ENCODE measurements at places on chromosomes 16 and 17. TPM values are rescaled to one million over a fixed set of nuclear protein-coding genes. Genes with fewer than 3 reads are reported as not detected.

DNA sequence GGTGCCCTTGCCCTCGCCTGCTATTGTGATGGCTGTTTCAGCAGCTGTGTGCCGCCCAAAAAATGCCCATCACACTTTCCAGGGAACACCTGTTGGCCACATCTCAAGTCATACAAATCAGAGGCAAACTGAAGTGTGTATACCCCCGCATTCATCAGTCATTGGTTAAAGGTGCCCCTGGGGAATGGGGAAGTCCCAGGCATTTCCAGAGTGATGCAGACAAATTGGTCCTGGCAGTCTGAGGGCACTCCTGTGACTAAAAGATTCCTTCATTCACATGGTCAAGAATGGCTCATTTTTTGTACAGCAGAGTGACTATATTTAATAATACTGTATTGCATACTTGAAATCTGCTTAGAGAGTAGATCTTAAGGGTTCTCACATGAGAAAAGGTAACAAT lies 102.9 kb upstream of the TMEM97 start:
- H3K27ac ChIP-seq, result no peak overlapping the region
- no peaks in the 10 kb centered on the region for H3K27me3 ChIP-seq
- no peaks in the 10 kb centered on the region for H3K4me1 ChIP-seq
- DNase-seq, result no peak
- H3K4me3 ChIP-seq, result no peak overlapping the region

CHD9NB gene
- 8.2 TPM for total RNA-seq

DNA sequence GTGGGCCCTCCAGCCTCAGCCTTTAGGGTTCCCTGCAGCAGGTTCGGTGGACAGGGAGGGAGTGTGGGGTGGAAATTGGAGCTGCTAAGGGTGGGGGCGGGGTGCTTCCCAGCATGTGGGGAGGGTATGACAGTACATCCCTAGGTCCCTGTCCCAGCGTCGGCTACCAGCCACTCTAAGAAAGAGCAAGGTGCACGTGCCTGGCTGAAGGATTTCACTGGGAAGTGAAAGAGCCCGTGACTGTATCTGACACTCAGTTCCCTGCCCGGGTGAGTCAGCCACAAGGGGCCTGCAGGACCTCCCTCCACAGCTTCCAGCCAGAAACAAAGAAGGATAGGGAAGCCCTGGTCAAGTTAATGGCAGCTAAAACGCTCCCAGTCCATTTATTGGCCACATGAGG lies 4.1 kb downstream of the SNRNP25 start:
- no peaks in the 10 kb centered on the region for H3K27me3 ChIP-seq
- H3K36me3 ChIP-seq, result peaks cover 76% of the 10 kb centered on the region
- DNase-seq, result no peak
- no peak overlapping the region for H3K27ac ChIP-seq
- no peak overlapping the region for H3K4me3 ChIP-seq

SCARF1 gene
- total RNA-seq, result 119 TPM

GRCh38 chr16:25078386-25078978 lies 33.1 kb upstream of the LCMT1 start:
- no peak for DNase-seq
- H3K4me3 ChIP-seq, result no peak overlapping the region
- no peaks in the 10 kb centered on the region for H3K4me1 ChIP-seq
- H3K27ac ChIP-seq, result no peak overlapping the region
- no peaks in the 10 kb centered on the region for H3K36me3 ChIP-seq
- H3K27me3 ChIP-seq, result no peaks in the 10 kb centered on the region

FGF11 gene
- not detected for total RNA-seq

RSL1D1 gene
- 85.3 TPM for total RNA-seq

GRCh38 chr16:4369007-4369733 lies 2.5 kb upstream of the VASN start:
- peaks cover 46% of the 10 kb centered on the region for H3K4me1 ChIP-seq
- peaks cover 33% of the 10 kb centered on the region for H3K36me3 ChIP-seq
- peak overlapping the region; percentile 89 for H3K27ac ChIP-seq
- no peaks in the 10 kb centered on the region for H3K27me3 ChIP-seq

MT1F gene
- 13.3 TPM for total RNA-seq

TNFRSF17 gene
- total RNA-seq, result not detected

TRIM25 gene
- 76.7 TPM for total RNA-seq

DNA sequence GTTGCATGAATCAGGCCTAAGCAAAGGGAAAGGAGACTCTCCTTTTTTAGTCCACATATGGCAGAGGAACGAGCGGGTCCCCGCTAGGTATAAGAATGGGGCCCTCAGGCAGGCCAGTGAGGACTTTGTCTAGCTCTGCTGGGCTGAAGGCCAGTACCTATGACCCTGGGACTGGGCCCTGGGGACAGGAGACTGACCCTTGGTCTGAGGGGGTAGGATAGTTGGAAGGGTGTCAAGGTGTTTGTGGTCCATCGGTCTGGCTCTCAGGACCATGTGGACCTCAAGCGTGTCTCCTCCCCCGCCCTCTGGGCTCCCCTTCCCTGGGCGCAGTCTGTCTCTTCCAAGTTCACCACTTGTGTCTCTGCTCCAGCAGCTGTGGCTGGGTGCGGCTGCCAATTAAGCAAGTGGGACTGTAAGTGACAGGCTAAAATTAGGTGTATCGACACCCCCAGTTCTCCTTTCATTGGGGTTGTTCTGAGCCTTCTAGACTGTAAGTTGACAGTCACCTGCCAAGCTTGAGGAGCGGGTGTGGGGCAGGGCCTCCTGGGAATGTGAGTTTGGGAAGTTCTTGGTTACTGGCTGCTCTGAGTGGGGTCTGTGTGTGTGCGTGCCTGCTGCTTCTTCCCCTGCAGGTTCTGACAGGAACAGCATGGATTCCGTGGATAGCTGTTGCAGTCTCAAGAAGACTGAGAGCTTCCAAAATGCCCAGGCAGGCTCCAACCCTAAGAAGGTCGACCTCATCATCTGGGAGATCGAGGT lies 24.5 kb downstream of the AKAP1 start:
- H3K4me3 ChIP-seq, result no peak overlapping the region
- peaks cover 59% of the 10 kb centered on the region for H3K36me3 ChIP-seq
- H3K27me3 ChIP-seq, result no peaks in the 10 kb centered on the region
- H3K27ac ChIP-seq, result no peak overlapping the region
- DNase-seq, result no peak
- peaks cover 43% of the 10 kb centered on the region for H3K4me1 ChIP-seq

DNA sequence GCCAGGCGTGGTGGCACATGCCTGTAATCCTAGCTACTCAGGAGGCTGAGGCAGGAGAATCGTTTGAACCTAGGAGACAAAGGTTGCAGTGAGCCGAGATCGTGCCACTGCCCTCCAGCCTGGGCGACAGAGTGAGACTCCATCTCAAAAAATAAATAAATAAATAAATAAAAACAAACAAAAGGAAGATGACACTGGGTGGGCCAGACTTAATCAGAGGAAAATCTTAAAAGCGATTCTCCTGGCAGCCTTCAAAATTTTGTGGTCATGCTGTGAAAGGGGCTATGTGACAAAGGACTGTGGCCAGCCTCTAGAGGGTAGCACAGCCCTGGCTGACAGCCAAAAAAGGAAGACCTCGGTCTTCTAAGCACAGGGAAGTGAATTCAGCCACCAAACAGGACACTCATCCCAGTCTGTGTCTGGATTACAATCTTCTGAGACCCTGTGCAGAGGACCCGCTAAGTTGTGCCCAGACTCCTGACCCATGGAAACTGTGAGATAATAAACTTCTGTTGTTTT lies 391.1 kb downstream of the CNTNAP4 start:
- H3K27me3 ChIP-seq, result no peaks in the 10 kb centered on the region
- H3K4me3 ChIP-seq, result no peak overlapping the region
- no peaks in the 10 kb centered on the region for H3K36me3 ChIP-seq
- H3K27ac ChIP-seq, result no peak overlapping the region
- DNase-seq, result no peak
- H3K4me1 ChIP-seq, result no peaks in the 10 kb centered on the region

GRCh38 chr16:28288114-28288513 lies 4.2 kb upstream of the SBK1 start:
- no peak overlapping the region for H3K27ac ChIP-seq
- H3K4me3 ChIP-seq, result no peak overlapping the region
- peaks cover 13% of the 10 kb centered on the region for H3K4me1 ChIP-seq
- peaks cover 17% of the 10 kb centered on the region for H3K27me3 ChIP-seq
- no peak for DNase-seq
- no peaks in the 10 kb centered on the region for H3K36me3 ChIP-seq

NKD1 gene
- 2.3 TPM for total RNA-seq

SGCA gene
- 89.3 TPM for total RNA-seq

GRCh38 chr17:8125947-8126490 lies 2.1 kb upstream of the HES7 start:
- peak overlapping the region; percentile 22 for H3K27ac ChIP-seq
- H3K4me3 ChIP-seq, result peak overlapping the region; percentile 72
- H3K27me3 ChIP-seq, result peaks cover 96% of the 10 kb centered on the region
- DNase-seq, result no peak

BAIAP3 gene
- 3.7 TPM for total RNA-seq

MT1M gene
- not detected for total RNA-seq

DNA sequence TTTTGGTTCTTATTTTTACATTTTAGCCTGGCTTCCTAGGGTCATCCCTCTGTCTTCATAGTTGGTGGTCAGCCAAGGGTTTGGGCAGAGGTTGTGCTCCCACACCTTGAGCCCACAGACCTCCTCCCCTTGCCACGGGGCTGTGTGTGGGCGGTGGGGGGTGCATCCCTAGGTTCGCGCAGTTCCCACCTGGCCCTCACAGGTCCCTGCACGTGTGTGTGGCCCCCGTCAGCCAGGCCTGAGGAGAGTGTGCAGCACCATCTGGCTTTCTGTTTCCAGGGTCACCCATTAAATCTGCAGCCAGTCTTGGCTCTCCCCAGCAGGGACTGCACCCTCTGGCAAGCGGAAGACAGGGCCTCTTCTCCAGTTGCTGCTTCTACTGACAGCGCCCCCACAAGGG lies 13.6 kb upstream of the OGFOD3 start:
- H3K4me3 ChIP-seq, result no peak overlapping the region
- peaks cover 63% of the 10 kb centered on the region for H3K36me3 ChIP-seq
- H3K27ac ChIP-seq, result no peak overlapping the region
- no peaks in the 10 kb centered on the region for H3K4me1 ChIP-seq
- no peak for DNase-seq

GRCh38 chr16:83338138-83338537 lies 469.6 kb upstream of the HSBP1 start:
- no peaks in the 10 kb centered on the region for H3K4me1 ChIP-seq
- no peak overlapping the region for H3K27ac ChIP-seq
- no peak for DNase-seq
- no peak overlapping the region for H3K4me3 ChIP-seq
- H3K27me3 ChIP-seq, result no peaks in the 10 kb centered on the region
- no peaks in the 10 kb centered on the region for H3K36me3 ChIP-seq

DNA sequence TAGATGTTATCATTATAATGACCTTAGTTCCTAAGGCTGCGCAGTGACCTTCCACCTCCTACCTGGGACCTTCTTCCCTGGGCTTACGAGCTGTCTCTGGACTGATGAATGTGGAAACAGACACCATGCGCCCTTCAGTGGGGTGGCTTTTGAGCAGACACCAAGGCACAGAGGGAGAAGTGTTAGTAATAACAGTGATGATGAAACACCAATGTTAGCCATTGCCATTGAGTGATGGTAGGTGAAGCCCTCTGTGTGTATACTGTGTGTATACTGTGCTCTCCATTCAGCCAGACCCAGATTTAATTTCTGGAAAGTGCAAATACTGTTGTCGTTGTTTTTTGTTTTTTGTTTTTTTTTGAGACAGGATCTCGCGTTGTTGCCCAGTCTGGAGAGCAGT lies 44.5 kb downstream of the CLEC16A start:
- DNase-seq, result no peak
- peaks cover 51% of the 10 kb centered on the region for H3K36me3 ChIP-seq
- H3K4me1 ChIP-seq, result peaks cover 6% of the 10 kb centered on the region
- no peaks in the 10 kb centered on the region for H3K27me3 ChIP-seq

DNA sequence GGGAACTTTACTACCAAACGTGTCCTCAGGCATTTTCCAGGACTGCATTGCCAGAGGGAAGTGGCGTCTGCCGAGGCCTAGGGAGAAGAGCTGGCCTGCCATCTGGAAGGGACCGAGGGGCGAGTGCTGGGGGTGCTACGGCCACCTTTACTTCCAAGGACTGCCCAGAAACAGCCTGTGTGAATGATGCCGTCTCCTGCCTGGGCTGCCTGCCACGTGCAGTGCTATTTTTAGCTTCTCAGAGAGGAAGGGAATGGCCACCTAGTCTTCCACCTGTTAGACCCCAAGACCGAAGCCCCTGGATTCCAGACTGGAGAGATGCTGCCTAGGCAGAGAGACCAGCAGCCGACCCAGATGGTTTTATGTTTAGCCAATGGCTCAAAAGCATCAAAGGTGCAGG lies 57.2 kb downstream of the VAC14 start:
- H3K4me3 ChIP-seq, result no peak overlapping the region
- no peak overlapping the region for H3K27ac ChIP-seq
- peaks cover 47% of the 10 kb centered on the region for H3K4me1 ChIP-seq
- no peaks in the 10 kb centered on the region for H3K27me3 ChIP-seq

DNA sequence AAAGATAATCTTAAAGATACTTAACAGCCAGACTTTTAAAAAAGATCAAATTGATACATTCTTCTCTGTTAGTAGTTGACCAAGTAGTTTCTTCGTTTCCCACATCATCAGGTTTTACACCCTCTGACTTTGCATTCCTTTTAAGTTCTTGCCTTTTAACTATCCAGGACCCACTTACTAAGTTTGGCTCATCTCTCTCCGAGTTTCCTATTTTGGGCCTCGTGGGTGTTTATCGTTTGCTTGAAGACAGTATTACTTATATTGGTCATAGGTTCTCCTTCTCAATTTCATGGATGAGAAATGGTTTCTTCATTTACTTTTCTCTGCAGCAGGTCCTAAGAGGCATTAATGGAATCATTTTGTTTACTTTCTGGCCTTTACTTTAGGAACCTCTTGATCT lies 43.2 kb downstream of the RPA1 start:
- DNase-seq, result no peak
- H3K27me3 ChIP-seq, result no peaks in the 10 kb centered on the region
- H3K36me3 ChIP-seq, result peaks cover 26% of the 10 kb centered on the region
- H3K27ac ChIP-seq, result no peak overlapping the region
- H3K4me3 ChIP-seq, result no peak overlapping the region
- H3K4me1 ChIP-seq, result no peaks in the 10 kb centered on the region

- H3K27ac ChIP-seq, result peak overlapping the region; percentile 25
- H3K4me1 ChIP-seq, result peaks cover 15% of the 10 kb centered on the region
- no peak overlapping the region for H3K4me3 ChIP-seq
Observed at GRCh38 chr16:88738151-88739084, 32.1 kb downstream of the CTU2 start.

HOXB6 gene
- total RNA-seq, result 11.6 TPM

PYCARD gene
- total RNA-seq, result 94.2 TPM

OR1D2 gene
- not detected for total RNA-seq

- DNase-seq, result no peak
- H3K36me3 ChIP-seq, result no peaks in the 10 kb centered on the region
- H3K27me3 ChIP-seq, result peaks cover 52% of the 10 kb centered on the region
- H3K4me1 ChIP-seq, result no peaks in the 10 kb centered on the region
- no peak overlapping the region for H3K4me3 ChIP-seq
Observed at GRCh38 chr16:22624038-22624799, 113.5 kb downstream of the NPIPB5 start.

ALOX15B gene
- not detected for total RNA-seq

- H3K4me3 ChIP-seq, result no peak overlapping the region
- H3K4me1 ChIP-seq, result no peaks in the 10 kb centered on the region
- no peak for DNase-seq
- peaks cover 60% of the 10 kb centered on the region for H3K27me3 ChIP-seq
Observed at GRCh38 chr17:45663772-45664171, 120.3 kb upstream of the CRHR1 start.

All from stomach (tissue), 19 donors.